ENCODE measurements at places on chromosomes 4 and X.
A peak's percentile ranks its signal among the peaks of the same experiment; 100 is the strongest.

DNA sequence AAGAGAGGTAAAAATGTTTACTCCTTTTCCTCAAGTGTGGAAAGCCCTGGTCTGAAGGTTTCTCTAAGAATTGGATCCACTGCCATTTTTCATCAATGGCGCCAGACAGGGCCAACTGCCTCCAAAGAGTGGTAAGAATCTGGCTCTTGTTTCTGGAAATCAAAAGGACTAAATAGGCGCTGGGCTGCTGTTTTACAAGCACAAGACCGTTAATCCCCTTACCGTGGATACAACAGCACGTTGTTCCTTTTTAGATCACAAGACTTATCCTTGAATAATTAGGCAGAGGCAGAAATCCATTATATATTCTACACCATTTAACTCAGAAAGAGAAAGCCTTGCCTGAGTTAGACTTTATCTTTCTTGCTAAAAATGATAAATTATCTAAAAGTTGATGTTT lies 10.6 kb downstream of the CLTRN start:
- no peak for DNase-seq

DNA sequence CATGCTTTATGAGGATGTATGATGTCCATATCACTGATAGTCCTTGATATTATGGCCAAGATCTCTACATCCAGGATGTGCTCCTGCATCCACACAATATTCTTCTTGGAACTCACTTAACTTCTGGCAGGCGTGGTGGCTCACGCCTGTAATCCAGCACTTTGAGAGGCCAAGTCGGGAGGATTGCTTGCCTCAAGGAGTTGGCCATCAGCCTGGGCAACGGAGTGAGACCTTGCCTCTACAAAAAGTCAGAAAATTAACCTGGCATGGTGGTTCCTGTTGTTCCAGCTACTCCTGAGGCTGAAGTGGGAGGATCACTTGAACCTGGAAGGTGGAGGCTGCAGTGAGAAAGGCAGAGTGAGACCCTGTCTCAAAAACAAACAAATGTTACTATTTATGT lies 2.3 kb upstream of the HNRNPD start:
- DNase-seq: peak; percentile 8

GRCh38 chr4:148557793-148558192 lies 115.6 kb upstream of the NR3C2 start:
- no peak for DNase-seq

DNA sequence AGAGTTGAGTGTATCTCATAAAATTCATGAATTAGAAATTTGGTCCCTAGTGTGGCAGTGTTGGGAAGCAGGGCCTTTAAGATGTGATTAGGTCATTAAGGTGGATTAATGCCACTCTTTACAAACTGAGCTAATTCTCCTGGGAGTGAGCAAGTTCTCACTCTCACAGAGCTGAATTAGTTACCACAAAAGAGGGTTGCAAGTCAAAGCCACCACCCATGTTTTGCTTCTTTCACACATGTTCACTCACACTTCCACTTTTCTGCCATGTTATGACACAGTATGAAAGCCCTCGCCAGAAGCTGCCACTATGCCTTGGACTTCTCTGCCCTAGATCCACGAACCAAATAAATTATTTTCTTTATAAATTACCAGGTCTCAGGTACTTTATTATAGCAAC lies 332.1 kb downstream of the ARAP2 start:
- DNase-seq: no peak

DNA sequence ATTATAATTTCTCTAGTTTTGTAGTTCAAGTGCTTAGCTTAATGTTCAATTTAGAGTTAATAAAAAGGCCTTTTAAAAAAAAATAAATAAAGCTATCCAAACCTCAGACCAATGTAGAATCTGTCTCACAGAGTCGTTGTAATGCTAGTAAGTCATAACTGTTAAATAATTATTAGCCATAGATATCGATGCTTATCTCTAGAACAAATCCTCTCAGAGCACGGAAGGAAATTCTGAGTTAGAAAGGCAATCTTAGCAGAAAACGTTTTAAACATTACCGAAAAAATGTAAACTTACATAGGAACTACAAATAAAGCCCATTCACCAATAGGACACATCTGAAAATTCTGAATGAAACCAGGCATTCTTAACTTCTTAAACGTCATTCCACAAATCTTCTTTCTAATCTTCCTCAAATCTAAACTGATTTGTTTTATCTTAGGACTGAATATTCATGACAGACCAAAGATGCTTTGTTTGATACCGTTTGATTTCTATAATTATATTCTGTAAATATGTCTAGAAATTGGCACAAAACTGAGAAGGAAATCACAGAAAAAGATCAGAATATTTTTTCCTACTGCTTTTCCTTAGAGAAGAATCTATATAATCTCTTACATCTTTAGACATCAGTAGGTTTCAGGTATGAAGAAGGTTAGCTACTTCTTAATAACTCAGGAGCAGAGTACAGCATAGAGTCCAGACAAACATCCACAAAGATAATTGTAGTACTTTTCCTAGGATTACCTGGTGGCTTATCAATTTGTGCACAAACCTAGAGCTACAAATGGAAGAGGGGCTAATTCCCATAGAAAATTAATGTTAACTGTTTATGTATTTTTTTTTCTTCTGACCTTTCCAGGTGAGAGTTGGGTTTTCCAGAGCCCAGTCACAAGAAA lies 140.7 kb downstream of the BTC start:
- no peak for DNase-seq

GRCh38 chr4:149912000-149912399 lies 96.4 kb upstream of the IQCM start:
- no peak for DNase-seq

- no peak for DNase-seq
These were observed 92.3 kb downstream of the SPRY1 start for GRCh38 chr4:123488916-123489315.

DNA sequence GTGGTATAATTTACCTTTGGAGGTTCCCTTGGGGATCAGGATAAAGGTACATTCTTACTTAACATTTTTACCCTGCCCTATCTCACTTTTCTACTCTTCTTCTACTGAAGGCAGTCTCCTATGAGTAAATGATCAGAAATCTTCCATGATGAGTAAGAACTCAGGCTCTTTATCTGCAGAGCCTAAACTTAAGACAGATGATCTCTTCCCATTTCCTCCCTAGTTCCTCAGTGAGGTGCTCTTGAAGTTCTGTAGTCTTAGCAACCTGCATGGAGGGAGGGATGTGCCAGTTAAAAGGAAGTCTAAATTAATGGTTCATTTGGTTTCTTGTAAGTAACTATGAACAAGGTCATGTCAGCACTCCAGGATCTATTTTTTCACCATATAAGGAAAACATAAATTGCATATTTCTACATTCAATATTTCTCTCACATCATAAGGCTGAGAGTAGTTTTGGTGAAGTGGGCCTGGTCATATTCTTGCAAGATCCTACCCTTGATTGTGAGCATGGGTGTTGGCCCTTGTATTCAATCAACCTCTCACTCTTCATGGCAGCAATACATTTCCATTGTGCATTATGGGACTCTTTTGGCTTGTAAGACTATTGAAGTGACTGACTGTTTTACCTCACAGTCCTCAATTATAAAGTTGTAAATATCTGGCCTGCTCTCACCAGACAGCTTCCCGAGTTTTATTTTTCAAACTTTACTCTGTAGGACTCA lies 295.5 kb downstream of the SLC7A11 start:
- DNase-seq: no peak

DNA sequence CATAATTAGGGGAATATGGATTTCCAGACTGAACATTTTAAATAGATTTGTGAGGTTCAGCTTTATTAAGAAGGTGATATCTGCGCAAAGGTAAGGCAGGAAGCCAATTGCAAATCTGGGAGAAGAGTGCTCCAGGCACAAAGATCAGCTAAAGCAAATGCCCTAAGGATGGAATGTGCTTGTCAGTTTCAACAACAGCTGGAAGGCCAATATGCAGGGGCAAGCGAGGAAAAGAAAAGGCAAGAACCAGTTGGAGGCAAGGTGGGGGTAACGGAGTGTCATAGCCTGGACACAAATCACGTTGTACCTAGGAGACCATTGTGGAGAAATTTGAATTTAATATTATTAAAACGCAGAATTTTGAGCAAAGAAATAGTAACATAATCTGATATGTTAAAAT lies 1710.3 kb upstream of the PCDH7 start:
- peak; percentile 64 for DNase-seq

DNA sequence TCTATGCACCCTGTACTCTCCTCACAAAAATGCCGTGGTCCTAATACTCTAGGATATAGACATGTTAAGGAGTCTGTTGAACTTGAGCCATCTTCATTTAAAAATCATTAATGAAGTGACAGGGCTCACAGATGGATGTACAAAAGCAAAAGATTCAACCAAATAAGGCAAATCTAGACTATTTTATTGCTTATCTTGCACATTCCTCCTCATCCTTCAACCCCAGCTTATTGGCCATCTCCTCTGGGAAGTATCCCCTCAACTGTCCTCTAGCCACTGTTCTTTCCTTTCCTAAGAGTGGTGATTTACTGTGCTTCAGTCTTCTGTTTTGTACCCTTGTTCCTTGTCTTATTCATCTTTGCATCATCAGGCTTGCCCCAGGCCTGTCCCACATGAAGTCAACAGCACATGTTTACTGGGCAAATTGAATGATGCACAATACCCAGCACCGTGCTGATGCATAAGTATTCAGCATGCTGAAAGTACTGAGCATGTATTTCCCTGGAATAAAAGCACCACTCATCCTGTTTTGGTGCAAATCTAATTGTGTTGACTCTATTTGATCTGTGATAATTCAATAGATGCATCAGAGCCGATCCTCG lies 287.3 kb upstream of the CLNK start:
- no peak for DNase-seq

DNA sequence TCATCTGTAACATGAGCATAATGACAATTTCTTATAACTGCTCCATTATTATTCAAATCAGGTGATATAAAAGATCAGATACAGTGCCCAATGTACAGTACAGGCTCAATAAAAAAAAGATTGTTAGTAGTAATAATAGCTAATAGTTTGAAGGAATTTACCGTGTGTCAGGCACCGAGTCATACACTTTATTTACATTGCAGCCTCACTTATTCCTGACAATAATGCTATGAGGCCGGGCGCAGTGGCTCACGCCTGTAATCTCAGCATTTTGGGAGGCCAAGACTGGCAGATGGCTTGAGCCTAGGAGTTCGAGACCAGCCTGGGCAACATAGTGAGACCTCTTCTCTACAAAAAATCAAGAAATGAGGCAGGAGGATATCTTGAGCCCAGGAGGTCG lies 10.1 kb upstream of the MAP7D3 start:
- no peak for DNase-seq

- no peak for DNase-seq
These were observed 44.1 kb upstream of the SH3RF1 start for GRCh38 chr4:169314906-169315305.

- no peak for DNase-seq
These were observed 12.5 kb upstream of the SEL1L3 start for GRCh38 chr4:25875281-25875745.

DNA sequence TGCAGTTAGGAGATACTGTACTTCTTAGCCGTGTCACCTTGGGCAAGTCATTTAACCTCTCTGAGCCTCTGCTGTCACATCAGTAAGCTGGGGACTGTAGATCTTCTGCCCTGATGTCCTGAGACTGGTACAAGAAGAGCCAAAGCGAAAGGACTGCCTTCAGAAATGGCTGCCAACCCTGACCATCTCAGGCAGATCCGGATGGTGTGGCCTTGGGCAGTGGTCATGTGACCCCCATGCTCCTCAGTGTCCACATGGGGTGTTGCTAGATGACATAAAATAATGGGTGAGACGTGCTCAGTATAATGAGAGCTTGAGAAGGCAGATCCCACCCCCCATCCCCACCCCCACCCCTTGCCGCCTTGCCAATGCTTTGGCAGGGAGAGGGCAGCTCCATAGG lies 60.4 kb upstream of the MTM1 start:
- no peak for DNase-seq

GRCh38 chr4:72295966-72296557 lies 264.3 kb downstream of the NPFFR2 start:
- no peak for DNase-seq

DNA sequence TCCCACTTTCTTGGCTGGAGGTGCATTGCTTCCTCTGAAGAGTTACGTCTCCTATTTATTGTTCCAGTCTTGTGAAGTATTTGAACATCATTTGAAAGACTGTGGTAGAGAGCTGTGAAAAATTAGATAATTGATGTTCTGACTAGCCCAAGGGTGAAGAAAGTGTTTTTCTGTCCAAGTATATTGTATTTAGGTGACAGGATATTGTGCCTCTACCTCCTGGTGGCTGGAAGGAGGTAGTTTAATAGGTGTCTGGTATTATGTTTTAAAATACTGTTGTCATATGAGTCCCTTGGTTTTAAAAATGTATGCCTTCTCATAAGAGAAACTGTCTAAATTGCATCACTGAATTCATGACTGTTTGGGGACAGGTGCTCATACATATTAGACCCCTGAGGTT lies 226.0 kb downstream of the SPRY1 start:
- DNase-seq: no peak

DNA sequence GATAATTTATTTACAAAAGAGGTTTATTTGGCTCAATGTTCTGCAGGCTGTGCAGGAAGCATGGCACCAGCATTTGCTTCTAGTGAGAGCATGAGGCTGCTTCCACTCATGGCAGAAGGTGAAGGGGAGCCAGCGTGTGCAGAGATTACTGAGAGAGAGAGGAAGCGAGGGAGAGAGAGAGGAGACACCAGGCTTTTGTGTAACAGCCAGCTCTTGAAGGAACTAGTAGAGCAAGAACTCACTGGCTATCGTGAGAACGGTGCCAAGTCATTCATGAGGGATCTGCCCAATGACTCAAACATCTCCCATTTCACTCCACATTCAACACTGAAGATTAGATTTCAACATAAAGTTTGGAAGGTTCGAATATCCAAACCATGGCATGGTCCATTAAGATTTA lies 12.7 kb downstream of the GUCY1A1 start:
- DNase-seq: no peak

- peak; percentile 45 for DNase-seq
These were observed 196.9 kb downstream of the NWD2 start for GRCh38 chr4:37441231-37442061.

DNA sequence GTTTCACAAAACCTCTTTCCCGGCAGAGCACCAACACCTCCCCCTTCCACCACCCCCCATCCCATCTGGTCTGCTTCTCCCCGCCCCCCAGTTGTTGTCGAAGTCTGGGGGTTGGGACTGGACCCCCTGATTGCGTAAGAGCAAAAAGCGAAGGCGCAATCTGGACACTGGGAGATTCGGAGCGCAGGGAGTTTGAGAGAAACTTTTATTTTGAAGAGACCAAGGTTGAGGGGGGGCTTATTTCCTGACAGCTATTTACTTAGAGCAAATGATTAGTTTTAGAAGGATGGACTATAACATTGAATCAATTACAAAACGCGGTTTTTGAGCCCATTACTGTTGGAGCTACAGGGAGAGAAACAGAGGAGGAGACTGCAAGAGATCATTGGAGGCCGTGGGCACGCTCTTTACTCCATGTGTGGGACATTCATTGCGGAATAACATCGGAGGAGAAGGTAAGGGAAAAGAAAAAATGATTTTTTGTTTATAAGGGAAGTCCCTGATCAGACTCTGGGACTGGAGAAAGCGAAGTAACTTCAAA lies at the start of gene PDGFRA:
TSS of gene PDGFRA (plus strand) at position 333 of the 541 bp plus-strand sequence. CDS start 29,476 bp downstream, outside the sequence.
- DNase-seq: peak; percentile 27
